Neural progenitor cell (in vitro differentiated cells): ENCODE measurements at places on chromosomes 16 and 17. TPM values are rescaled to one million over a fixed set of nuclear protein-coding genes. Genes with fewer than 3 reads are reported as not detected.
A peak's percentile ranks its signal among the peaks of the same experiment; 100 is the strongest.

Gene SPATA20
- 22.8 and 60.5 TPM in 2 replicates for total RNA-seq

Gene CRYM
- 0.36 and 1.3 TPM in 2 replicates for total RNA-seq

Gene PDPK1
- 13.6 and 13.9 TPM in 2 replicates for total RNA-seq

Gene SOX9
- 10.6 and 12.7 TPM in 2 replicates for total RNA-seq

Gene GPR139
- total RNA-seq = not detected in 2 replicates

Gene ZDHHC7
- 53.3 and 57.0 TPM in 2 replicates for total RNA-seq

Gene AHSP
- not detected in 2 replicates for total RNA-seq

DNA sequence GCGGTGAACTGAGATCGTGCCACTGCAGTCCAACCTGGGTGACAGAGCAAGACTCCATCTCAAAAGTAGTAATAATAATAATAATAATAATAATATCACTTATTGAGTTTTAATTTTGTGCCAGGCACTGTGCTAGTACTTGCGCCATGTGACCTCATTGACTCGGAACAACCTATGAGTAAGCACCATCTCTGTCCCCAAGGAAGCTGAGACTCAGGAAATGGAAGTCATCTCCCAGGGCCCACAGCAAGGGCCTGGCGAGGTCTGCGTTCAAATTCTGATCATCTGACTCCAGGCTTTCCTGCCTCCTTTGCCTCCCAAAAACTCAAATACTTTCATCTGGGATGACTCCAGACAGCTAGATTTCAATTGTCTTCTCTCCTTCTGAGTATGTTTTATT lies 162.9 kb downstream of the SEC14L1 start:
- H3K27me3 ChIP-seq = no peaks in the 10 kb centered on the region
- no peaks in the 10 kb centered on the region for H3K36me3 ChIP-seq
- DNase-seq = no peak
- H3K4me1 ChIP-seq = peaks cover 10% of the 10 kb centered on the region

GRCh38 chr16:82070656-82071369 lies 35.8 kb downstream of the HSD17B2 start:
- DNase-seq = no peak
- H3K27ac ChIP-seq = no peak overlapping the region
- no peak overlapping the region for H3K4me3 ChIP-seq
- no peaks in the 10 kb centered on the region for H3K27me3 ChIP-seq

- H3K27me3 ChIP-seq = peaks cover 16% of the 10 kb centered on the region
- peak; percentile 77 for DNase-seq
- no peaks in the 10 kb centered on the region for H3K36me3 ChIP-seq
- H3K27ac ChIP-seq = no peak overlapping the region
- H3K4me1 ChIP-seq = peaks cover 5% of the 10 kb centered on the region
- no peak overlapping the region for H3K4me3 ChIP-seq
Measured at GRCh38 chr17:79658811-79659207, 48.0 kb upstream of the RBFOX3 start.

- no peaks in the 10 kb centered on the region for H3K27me3 ChIP-seq
- H3K4me1 ChIP-seq = peaks cover 19% of the 10 kb centered on the region
- H3K27ac ChIP-seq = no peak overlapping the region
- H3K4me3 ChIP-seq = no peak overlapping the region
- no peak for DNase-seq
- H3K36me3 ChIP-seq = no peaks in the 10 kb centered on the region
Measured at GRCh38 chr17:2089021-2089422, 34.1 kb downstream of the HIC1 start.

DNA sequence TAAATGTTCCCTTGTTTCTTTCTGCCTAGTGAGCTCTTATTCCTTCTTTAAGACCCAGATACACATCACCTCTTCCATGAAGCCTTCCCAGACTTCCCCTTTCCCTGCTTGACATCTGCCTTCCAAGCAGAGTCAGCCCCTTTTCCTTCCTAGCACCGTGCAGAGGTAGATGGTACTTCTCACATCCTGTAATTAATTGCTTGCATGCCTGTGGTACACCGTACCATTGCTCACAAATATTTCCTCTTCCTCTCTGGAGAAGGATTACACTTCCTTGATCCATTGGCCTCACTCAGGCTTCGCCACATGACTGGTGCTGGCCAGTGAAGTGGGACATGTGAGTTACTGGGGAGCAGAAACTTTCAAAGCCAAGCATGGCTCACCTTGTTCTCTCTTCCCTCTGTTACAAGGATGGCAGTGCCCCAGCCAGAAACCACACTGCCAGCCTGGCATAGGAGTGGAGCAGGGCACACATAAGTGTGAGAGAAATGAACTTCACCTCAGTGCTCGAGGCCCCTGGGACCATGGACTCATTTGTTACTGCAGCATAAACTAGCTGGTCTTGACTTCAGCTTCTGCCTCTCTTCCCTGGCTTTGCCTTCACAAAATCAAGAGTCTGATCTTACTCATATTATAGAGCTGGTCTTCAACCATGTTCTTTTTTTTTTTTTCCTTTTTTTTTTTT lies 44.0 kb downstream of the SOST start:
- no peak overlapping the region for H3K4me3 ChIP-seq
- no peak overlapping the region for H3K27ac ChIP-seq
- no peak for DNase-seq
- H3K36me3 ChIP-seq = no peaks in the 10 kb centered on the region

GRCh38 chr16:48384520-48385252 lies 527 bp downstream of the SIAH1 start:
- peak overlapping the region; percentile 100 for H3K27ac ChIP-seq
- H3K36me3 ChIP-seq = no peaks in the 10 kb centered on the region
- peak overlapping the region; percentile 98 for H3K4me3 ChIP-seq
- peaks cover 24% of the 10 kb centered on the region for H3K4me1 ChIP-seq

GRCh38 chr17:9672691-9673090 lies 27.4 kb downstream of the USP43 start:
- no peak overlapping the region for H3K27ac ChIP-seq
- H3K4me1 ChIP-seq = peaks cover 17% of the 10 kb centered on the region
- no peak overlapping the region for H3K4me3 ChIP-seq
- H3K36me3 ChIP-seq = no peaks in the 10 kb centered on the region
- no peak for DNase-seq

DNA sequence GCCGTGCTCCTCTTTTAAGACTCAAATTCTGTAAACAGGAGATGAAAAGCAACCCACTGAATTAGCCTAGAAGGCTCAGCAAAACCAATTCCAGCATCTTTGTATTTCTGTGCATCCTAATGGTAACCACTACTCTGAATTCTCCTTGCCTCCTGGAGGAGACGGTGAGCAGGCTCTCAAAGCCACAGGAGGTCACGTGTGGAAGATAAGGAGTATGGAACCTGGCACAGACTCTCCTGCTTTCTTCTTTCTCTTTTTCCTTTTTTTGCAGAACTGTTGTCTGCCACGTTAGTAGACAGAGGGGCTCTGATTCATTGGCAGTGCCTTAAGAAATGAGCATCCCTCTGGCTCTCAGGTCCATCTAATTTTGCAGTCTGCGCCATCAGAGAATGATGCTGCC lies 44.4 kb downstream of the VPS53 start:
- no peaks in the 10 kb centered on the region for H3K27me3 ChIP-seq
- H3K4me1 ChIP-seq = peaks cover 23% of the 10 kb centered on the region
- DNase-seq = no peak
- H3K4me3 ChIP-seq = no peak overlapping the region

DNA sequence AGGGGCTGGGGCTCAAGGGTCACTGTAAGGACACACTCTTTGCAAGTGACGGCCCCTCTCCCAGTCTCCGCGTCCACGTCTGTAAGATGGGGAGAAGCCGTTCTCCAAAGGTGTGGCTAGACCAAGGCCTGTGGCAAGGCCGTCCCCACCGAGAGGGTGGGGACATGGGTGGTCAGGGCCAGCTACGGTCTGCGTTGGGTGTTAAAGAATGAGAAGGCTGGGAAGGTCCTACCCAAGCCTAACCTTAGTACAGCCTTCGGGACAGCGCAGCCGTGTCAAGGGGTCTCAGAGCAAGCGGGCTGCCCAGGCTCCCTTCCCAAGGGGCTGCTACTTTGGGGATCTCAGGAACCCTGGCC lies 1.9 kb downstream of the C1QTNF8 start:
- no peak for DNase-seq
- H3K4me3 ChIP-seq = no peak overlapping the region
- H3K4me1 ChIP-seq = peaks cover 29% of the 10 kb centered on the region
- H3K36me3 ChIP-seq = no peaks in the 10 kb centered on the region

GRCh38 chr16:81632392-81633146 lies 146.5 kb upstream of the PLCG2 start:
- H3K27me3 ChIP-seq = no peaks in the 10 kb centered on the region
- no peak for DNase-seq
- H3K27ac ChIP-seq = no peak overlapping the region
- peaks cover 69% of the 10 kb centered on the region for H3K4me1 ChIP-seq
- no peak overlapping the region for H3K4me3 ChIP-seq

GRCh38 chr17:77451245-77451893 lies 310.6 kb downstream of the SEC14L1 start:
- H3K27me3 ChIP-seq = no peaks in the 10 kb centered on the region
- H3K4me3 ChIP-seq = peak overlapping the region; percentile 58
- peak overlapping the region; percentile 96 for H3K27ac ChIP-seq

- no peaks in the 10 kb centered on the region for H3K4me1 ChIP-seq
- no peaks in the 10 kb centered on the region for H3K36me3 ChIP-seq
- no peaks in the 10 kb centered on the region for H3K27me3 ChIP-seq
- H3K4me3 ChIP-seq = no peak overlapping the region
- no peak overlapping the region for H3K27ac ChIP-seq
Measured at GRCh38 chr16:77744141-77744540, 21.8 kb downstream of the NUDT7 start.

GRCh38 chr16:1772908-1773702 lies at the start of gene MRPS34:
Gene MRPS34, minus strand, starts transcription at chr16:1773134. Its CDS starts 15 bp downstream, at chr16:1773119.
- peaks cover 5% of the 10 kb centered on the region for H3K4me1 ChIP-seq
- H3K4me3 ChIP-seq = peak within 1 kb of the TSS; percentile 83
- peak; percentile 97 for DNase-seq
- H3K27ac ChIP-seq = no peak within 1 kb of the TSS
- H3K36me3 ChIP-seq = no peaks in the 10 kb centered on the region

DNA sequence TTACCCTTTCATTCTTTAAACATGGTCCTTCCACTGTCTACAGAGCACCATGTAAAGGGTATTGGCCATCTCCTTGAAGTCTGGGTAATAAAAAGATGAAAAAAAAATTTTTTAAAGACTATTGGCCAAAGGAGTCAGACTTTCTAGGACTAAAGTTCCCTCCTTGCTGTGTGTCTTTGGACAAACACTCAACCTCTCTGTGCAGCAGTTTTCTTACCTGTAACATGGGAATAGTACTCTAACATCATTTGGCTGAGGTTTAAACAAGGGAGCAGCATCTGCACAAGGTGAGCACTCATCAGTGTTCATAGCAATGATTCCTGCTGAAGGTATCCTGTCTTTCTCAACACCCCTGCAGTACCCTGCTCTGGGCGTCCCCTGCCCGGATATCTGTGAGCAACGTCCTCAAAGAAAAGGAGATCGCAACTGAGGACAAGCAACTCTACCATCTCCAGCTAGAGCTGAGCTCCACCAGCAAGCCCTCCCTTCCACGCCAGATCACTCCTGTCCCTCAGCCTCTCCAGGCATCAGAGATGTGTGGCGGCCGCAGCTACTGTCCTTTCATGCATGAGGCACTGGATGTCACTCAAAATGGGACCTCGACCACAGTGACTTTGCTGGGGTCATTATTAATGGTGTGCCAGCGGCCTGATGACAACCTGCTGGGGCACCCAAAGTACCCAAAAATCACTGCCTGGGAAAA lies 29.5 kb upstream of the RPH3AL start:
- no peak overlapping the region for H3K27ac ChIP-seq
- H3K4me3 ChIP-seq = peak overlapping the region; percentile 8
- no peaks in the 10 kb centered on the region for H3K36me3 ChIP-seq
- no peak for DNase-seq
- H3K4me1 ChIP-seq = peaks cover 60% of the 10 kb centered on the region

DNA sequence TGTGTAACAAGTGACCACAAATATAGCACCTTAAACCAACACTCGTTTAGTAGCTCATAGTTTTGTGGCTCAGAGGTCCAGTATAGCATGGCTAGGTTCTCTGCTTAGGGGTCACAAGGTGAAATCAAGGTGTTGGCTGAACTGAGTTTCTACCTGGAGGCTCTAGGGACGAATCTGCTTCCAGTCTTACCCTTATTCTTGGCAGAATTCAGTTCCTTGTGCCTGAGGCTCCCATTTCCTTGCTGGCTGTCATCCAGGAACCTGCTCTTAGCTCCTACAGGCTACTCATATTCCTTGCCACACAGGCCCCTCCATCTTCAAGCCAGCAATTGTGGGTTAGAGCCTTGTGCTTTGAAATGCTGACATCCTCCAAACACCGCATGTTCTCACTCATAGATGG lies 212.3 kb upstream of the CDH13 start:
- no peak overlapping the region for H3K4me3 ChIP-seq
- H3K27me3 ChIP-seq = no peaks in the 10 kb centered on the region
- no peaks in the 10 kb centered on the region for H3K36me3 ChIP-seq

DNA sequence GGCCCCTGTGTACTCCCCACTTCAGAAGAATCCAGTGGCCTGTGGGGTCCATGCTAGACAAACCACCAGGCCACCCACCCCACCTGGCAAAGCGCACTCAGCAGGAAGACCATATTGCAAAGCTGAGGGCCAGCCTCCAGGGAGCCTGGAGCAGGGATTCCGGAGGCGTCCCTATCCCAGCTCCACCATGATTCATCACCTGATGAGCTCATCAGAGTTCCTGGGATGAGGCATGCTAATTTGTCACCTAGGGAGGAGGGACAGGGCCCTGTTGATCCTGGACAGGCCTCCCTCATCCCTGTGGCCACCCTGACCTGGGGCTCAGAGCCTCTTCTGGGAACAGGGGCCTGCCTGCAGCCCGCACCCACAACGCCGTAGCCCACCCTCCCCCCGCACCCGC lies 131.6 kb upstream of the PLCG2 start:
- H3K4me3 ChIP-seq = no peak overlapping the region
- H3K36me3 ChIP-seq = no peaks in the 10 kb centered on the region
- DNase-seq = no peak
- peaks cover 36% of the 10 kb centered on the region for H3K4me1 ChIP-seq
- no peaks in the 10 kb centered on the region for H3K27me3 ChIP-seq
- no peak overlapping the region for H3K27ac ChIP-seq

DNA sequence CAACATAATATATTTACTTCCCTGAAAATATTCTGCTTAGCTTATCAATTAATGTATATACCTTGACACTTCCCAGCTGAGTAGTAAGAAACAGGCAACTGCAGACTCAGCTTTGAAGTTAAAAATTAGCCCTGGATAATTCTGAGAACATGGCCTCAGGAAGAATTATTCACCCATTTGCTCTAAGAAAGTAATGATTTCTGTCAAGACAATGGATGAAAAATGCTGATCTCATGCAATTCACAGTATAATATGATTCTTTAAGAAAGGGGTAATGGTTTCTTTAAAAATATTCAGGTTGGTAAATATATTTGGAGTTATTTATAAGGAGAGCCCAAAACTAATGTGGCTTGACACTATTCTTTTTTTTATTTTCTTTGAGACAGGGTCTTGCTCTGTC lies 88.8 kb downstream of the CACNG1 start:
- no peaks in the 10 kb centered on the region for H3K27me3 ChIP-seq
- no peak overlapping the region for H3K4me3 ChIP-seq
- peaks cover 3% of the 10 kb centered on the region for H3K36me3 ChIP-seq
- H3K4me1 ChIP-seq = no peaks in the 10 kb centered on the region
- no peak for DNase-seq

- H3K27me3 ChIP-seq = no peaks in the 10 kb centered on the region
- no peak overlapping the region for H3K27ac ChIP-seq
- H3K4me3 ChIP-seq = no peak overlapping the region
- no peak for DNase-seq
- H3K36me3 ChIP-seq = no peaks in the 10 kb centered on the region
Measured at GRCh38 chr17:41657176-41657754, 31.4 kb upstream of the EIF1 start.

- H3K4me1 ChIP-seq = no peaks in the 10 kb centered on the region
- H3K36me3 ChIP-seq = no peaks in the 10 kb centered on the region
- H3K27ac ChIP-seq = no peak overlapping the region
- no peak overlapping the region for H3K4me3 ChIP-seq
Measured at GRCh38 chr17:69581061-69581961, 166.8 kb downstream of the MAP2K6 start.
